Body of pancreas (tissue), 4 donors: ENCODE measurements at places on chromosomes 16 and 17. TPM values are rescaled to one million over a fixed set of nuclear protein-coding genes. Genes with fewer than 3 reads are reported as not detected.

DNA sequence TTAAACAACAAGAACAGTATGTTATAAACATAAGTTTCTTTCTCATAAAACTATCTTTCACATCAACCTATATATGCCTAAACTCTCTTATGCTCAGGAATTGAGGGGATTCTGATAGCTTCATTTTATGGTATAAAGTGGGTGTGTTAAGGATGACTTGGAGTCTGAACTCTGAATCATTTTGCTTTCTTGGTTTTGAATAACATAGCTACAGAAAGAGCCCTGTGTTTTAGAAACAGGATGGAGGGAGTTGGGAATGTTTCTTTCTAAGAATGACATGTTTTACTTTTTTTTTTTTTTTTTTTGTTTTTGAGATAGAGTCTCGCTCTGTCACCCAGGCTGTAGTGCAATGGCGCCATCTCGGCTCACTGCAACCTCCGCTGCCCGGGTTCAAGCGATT is 50.1 kb downstream of the RHOT1 start:
- H3K36me3 ChIP-seq = no peaks in the 10 kb centered on the region
- DNase-seq = no peak
- no peak overlapping the region for H3K27ac ChIP-seq
- no peaks in the 10 kb centered on the region for H3K27me3 ChIP-seq

DNA sequence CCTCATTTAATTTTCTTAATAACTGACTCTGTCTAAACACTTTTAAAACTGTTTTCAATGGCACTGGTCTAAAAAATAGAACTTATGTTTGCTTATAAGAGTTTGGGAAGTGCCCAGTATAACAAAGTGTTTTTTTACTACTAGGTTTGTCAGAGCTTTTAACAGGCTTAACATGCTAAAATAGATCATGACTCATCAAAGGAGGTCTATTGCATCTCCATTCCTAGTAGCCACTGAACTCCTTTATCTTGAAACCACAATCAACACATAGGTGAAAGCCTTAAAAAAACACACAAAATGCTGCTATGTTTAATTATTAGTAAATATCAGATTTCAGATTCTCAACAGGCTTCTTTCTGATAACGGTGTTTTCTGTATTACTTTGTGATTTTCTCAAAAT is 196.4 kb upstream of the KIF2B start:
- no peaks in the 10 kb centered on the region for H3K4me1 ChIP-seq
- H3K27me3 ChIP-seq = no peaks in the 10 kb centered on the region
- H3K36me3 ChIP-seq = no peaks in the 10 kb centered on the region
- H3K27ac ChIP-seq = no peak overlapping the region
- DNase-seq = no peak
- no peak overlapping the region for H3K4me3 ChIP-seq

Gene TPSD1
- not detected for total RNA-seq

GRCh38 chr17:33126086-33126485 is 134.4 kb downstream of the SPACA3 start:
- no peak overlapping the region for H3K27ac ChIP-seq
- H3K4me3 ChIP-seq = no peak overlapping the region
- H3K36me3 ChIP-seq = no peaks in the 10 kb centered on the region
- no peak for DNase-seq
- no peaks in the 10 kb centered on the region for H3K4me1 ChIP-seq
- H3K27me3 ChIP-seq = no peaks in the 10 kb centered on the region

DNA sequence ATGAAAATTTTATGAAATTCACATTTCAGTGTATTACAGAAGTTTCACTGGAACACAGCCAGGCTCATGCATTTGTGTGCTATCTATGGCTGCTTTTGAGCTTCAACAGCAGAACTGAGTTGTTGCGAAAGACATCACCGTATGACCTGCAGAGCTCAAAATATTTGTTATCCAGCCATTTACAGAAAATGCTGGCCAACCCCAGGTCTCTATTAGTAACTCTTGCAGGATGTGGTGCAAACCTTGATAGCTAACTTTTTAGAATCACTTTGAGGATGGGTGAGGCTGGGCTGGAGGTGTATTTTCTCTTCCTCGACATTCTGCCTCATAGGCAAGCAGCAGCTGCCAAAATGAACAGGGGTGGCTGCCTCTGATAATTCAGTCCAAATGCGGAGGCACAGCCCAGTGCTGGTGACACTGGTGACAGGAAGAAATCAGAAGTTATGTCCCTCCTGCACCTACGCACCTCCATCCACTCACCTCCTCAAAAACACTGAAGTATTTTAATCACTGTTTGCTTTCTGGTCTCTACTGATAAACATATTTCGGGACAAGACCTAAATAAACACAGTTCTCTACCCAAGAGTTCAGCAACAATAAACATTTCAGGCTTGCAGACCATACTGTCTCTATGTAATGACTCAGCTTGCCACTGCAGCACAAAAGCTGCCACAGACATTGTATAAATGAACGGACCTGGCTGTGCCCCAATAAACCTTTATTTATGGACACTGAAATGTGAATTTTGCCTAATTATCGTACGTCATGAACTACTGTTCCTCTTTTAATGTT is 28.5 kb downstream of the ARHGAP17 start:
- DNase-seq = peak; percentile 30
- peaks cover 56% of the 10 kb centered on the region for H3K4me1 ChIP-seq
- H3K4me3 ChIP-seq = no peak overlapping the region
- H3K27ac ChIP-seq = peak overlapping the region; percentile 73

DNA sequence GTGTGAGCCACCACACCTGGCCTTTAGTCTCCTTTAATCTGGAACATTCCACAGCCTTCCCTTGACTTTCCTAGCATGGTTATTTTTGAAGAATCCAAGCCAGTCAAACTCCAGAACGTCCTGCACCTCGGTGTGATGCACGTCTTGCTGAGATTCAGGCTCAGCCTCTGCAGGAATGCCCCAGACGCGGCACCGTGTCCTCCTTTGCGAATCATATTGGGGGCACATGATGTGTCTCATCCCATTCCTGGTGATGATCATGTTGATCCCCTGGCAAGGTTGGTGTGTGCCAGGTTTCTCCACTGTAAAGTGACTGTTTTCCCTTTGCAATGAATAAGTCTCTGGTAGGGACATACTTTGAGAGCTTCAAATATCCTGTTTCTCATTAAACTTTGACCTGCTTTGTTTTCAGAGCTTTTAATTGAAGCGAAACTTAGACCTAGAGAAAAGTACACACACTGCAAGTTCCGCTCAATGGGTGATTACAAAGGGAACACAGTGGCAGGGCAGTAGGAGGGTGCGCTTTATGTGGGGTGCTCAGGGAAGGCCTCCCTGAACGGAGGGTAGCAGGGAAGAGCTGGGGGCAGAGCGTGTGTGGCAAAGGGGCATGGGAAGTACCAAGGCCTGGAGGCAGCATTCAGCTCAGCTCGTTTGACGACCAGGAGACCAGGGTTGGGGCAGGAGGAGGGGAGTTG is 9.6 kb upstream of the ATP2C2 start:
- H3K36me3 ChIP-seq = no peaks in the 10 kb centered on the region
- H3K4me3 ChIP-seq = no peak overlapping the region
- H3K4me1 ChIP-seq = no peaks in the 10 kb centered on the region
- no peak for DNase-seq
- H3K27me3 ChIP-seq = no peaks in the 10 kb centered on the region
- no peak overlapping the region for H3K27ac ChIP-seq

- no peak for DNase-seq
- H3K27ac ChIP-seq = no peak overlapping the region
- peaks cover 4% of the 10 kb centered on the region for H3K36me3 ChIP-seq
- no peaks in the 10 kb centered on the region for H3K27me3 ChIP-seq
Measured at GRCh38 chr16:1325673-1326371, 7.6 kb upstream of the BAIAP3 start.

- H3K4me3 ChIP-seq = no peak overlapping the region
- H3K4me1 ChIP-seq = no peaks in the 10 kb centered on the region
- H3K36me3 ChIP-seq = no peaks in the 10 kb centered on the region
- H3K27me3 ChIP-seq = no peaks in the 10 kb centered on the region
- no peak for DNase-seq
Measured at GRCh38 chr16:57571098-57571497, 28.7 kb downstream of the ADGRG5 start.

DNA sequence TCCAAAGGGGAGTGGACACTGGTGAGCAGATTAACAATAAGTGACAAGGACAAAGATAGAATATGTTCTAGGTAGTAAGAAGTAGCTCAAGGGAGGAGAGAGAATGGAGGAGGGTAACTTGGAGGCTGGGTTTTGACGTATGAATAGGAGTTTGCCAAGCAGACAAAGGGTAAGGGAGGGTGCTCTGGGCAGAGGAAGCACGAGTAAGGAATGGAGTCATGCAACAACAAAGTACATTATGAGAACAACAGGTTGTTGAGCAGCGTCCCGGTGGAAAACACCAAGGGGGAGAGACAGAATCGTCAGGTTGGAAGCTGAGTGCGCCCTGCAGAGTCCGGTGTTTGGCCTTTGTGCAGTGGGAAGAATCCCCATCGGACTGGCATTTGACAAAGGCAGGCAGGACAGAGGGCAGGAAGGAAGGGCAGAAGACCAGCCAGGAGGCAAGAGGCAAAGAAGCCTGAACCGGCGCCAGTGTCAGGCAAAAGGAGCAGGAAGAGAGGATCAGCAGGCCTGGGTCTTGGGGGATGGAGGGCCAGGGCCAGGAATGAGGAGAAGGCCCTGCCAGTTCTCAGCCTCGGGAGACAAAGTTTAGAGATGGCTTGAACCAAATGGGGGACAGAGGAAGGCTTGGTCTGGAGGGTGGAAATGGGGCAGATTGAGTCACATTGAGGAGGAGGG is 134.3 kb upstream of the TNRC6C start:
- no peaks in the 10 kb centered on the region for H3K36me3 ChIP-seq
- DNase-seq = no peak
- no peaks in the 10 kb centered on the region for H3K4me1 ChIP-seq

DNA sequence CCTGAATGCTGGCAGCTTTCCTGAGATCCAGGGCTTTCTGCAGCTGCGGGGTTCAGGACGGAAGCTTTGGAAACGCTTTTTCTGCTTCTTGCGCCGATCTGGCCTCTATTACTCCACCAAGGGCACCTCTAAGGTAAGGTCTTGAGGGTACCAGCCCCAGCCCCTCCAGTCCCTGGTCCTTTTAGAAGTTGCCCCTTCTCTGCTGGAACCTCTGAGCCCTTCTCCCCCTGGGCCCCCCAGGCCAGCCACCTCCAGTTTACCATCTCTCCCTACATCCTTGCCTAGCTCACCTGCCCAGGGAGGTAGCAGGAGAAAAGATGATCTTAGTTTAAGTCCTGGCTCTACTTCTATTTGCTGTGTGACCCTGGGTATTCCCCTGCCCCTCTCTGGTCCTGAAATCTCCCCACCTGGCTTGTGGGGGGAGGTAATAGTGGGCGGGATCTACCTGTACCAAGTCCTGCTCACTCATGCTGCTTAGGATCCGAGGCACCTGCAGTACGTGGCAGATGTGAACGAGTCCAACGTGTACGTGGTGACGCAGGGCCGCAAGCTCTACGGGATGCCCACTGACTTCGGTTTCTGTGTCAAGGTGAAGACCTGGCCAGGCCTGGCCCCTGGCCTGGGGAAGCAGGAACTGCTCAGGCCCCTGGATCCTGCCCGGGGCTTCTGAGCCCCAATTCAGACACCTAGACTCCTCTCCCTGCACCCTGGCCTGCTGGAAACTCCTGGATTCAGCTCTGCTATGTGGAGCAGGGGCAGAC is 6.5 kb downstream of the GRB7 start:
- H3K4me3 ChIP-seq = no peak overlapping the region
- DNase-seq = peak; percentile 12

GRCh38 chr16:81513204-81514040 is 68.8 kb downstream of the CMIP start:
- DNase-seq = peak; percentile 53
- peak overlapping the region; percentile 75 for H3K27ac ChIP-seq
- H3K36me3 ChIP-seq = no peaks in the 10 kb centered on the region
- H3K4me1 ChIP-seq = peaks cover 17% of the 10 kb centered on the region
- no peak overlapping the region for H3K4me3 ChIP-seq

- H3K4me3 ChIP-seq = no peak overlapping the region
- H3K27me3 ChIP-seq = no peaks in the 10 kb centered on the region
- peaks cover 75% of the 10 kb centered on the region for H3K4me1 ChIP-seq
Measured at GRCh38 chr16:72989579-72990551, 58.1 kb downstream of the ZFHX3 start.
